ENCODE measurements at places on chromosomes 16 and 17.

DNA sequence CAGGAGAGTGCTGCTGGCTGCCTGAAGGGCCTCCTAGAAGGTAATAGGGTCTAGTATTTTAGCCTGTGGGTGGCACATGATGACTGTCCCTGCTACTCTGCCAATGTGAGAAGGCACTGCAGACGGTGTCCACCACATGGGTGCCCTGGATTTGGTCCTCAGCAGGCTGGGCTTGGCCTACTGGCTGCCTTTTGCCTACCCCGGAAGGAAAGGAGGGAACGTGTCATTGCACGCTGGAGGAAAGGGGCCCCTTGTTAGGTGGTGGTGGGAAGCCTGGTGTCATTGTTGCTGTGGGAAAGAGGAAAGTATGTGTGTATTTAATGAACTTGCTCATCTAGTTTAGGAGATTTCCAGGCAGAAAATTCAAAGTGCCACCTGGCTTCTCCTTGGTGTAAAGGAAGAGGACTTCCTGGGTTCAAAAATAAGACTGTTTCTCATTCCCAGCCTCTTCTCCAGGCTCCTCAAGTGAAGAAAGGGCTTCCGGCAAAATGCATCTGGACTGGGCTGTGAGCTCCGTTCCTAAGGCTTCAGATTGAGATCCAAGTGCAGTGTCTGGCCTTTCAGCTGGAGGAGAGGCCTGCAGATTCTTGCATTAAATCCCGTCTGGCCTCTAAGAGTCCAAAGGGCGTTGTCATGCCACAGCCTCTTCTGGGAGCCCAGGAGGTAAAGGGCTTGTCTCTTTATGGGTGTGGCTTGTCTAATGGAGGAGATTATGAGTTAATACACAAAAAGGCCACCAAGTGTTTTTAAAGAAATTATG, 55.1 kb downstream of the RPTOR start:
- DNase-seq: peak; percentile 8

DNA sequence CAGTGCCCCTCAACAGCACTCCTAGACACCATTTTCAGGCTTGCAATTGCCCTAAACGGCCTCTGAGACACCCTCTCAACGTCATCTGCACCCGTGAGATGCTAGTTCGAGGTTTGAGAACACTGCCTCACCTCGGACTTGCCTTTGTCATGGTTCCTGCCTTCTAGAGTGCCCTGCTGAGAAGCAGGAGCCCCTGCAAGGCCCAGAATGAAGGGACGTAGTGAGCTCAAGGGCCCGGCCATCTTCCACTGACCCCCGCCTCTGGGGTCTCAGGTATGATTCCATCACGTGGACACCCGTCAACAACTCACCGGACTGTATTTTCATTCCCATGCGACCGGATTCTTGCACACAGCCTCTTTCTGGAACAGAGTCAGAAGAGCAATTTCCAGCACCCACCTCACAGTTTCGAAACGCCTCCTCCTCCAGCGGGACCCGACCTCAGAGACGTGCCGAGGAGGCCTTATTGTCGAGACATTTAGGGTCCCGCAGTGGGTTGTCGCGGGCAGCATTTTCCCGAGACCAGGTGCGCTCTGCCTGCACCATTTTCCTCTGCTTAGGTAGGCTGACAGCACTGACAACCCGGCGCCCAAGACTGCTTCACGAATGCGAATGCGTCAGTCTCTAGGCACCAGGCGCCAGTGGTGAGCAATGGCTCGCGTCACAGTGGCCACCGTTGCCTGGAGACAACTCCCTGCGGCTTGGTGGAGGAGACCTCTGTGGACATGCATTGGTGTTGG, 999.9 kb downstream of the KCNJ18 start:
- DNase-seq: no peak

DNA sequence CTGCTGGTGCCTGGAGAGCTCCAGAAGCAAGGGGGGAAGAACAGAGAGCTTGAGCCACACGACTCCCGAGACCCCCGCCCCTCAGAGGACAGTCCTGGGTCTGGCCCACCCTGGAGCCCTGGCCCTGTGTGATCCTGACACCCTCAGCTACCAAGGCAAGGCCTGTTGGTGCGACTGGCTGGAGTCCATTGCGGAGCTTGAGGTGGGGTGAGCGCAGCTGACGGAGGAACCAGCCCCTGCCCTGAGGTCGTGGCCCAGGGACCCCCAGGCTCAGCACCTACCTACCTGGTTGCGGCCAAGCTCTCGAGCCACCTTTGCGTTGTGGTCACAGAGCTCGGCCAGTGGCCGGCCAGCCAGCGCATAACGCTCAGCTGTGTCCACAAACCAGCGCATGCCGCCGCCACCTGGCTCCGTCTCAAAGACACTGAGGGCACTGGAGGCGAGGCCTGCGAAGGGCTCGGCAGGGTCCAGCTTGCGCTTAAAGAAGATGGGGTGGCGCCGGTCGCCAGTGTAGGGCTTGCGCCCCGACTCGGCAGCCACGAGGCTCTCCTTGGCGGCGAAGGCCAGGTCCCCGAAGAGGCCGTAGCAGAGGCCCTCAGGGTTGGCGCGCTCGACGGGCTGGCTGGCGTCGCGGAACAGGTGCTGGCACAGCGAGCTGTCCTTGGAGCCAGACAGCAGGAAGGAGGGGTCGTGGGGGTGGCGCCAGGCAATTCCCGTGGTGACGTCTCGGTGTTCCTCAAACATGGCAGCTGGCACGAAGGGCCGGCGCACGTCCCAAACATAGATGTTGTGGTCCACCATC, 2.5 kb upstream of the JMJD8 start:
- no peak for DNase-seq

DNA sequence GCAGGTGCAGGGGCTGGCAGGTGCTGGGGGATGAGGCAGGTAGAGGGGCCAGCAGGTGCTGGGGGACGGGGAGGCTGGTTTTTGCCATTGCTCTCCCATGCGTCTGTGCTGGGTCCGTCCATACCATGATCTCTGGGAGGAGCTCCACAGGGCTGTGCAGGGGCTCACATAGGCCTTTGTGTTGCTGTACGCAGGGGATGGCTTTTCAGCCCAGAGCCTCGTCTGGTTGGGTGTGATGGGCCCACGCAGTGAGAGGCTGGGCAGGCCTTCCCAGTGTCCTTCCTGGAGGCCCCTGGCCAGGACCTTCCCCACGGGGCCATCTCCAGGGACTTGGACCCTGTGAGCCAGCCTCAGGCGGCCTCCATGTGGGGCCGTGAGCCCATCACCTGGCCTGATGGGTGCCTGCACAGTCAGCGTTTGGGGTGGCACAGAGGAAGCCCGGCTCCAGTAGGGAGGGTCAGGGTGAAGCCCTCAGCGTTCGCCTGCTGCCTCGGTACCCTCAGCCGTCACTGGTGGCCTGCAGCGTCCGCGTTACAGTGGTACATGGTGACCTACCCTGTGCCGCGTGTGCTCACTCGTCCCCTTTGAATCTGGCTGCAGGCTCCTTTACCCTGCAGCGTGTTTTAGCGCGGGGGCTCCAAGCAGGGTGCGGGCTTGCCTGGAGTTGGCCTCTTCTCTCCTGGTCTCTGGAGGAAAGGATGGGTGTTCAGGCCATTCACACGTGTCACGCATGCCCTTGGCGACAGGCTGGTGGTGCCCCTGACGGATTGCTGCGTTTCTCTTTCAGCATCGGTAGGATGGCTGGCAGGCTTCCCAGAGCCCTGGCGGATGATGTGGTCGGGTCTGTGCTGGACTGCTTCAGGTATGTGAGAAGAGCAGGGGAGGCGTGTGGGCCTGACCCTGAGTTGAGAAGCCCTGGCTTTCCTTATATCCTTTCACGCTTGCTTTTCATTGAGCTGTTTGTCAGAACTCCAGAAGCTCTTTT, 30.6 kb downstream of the ZNF750 start:
- no peak for DNase-seq

DNA sequence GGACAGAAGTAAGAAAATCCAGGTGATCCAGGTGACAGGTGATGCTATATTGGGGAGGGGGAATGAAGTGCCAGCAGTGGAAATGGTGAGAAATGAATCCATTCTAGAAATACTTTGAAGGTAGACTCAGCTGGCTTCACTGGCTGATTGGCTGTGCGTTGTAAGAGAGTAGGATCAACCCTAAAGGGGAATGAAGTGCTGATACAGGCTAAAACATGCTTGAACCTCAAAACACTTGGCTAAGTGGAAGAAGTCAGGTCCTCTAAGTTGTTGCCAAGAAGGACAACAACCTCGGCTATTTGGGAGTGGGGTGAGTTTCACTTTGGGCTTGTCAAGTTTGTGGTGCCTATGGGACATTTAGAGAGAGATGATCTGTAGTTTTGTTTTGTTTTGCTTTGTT, 24.1 kb upstream of the SCNN1B start:
- DNase-seq: no peak

- DNase-seq: peak; percentile 53
Observed at GRCh38 chr16:55499951-55500529, 8.8 kb upstream of the LPCAT2 start.

DNA sequence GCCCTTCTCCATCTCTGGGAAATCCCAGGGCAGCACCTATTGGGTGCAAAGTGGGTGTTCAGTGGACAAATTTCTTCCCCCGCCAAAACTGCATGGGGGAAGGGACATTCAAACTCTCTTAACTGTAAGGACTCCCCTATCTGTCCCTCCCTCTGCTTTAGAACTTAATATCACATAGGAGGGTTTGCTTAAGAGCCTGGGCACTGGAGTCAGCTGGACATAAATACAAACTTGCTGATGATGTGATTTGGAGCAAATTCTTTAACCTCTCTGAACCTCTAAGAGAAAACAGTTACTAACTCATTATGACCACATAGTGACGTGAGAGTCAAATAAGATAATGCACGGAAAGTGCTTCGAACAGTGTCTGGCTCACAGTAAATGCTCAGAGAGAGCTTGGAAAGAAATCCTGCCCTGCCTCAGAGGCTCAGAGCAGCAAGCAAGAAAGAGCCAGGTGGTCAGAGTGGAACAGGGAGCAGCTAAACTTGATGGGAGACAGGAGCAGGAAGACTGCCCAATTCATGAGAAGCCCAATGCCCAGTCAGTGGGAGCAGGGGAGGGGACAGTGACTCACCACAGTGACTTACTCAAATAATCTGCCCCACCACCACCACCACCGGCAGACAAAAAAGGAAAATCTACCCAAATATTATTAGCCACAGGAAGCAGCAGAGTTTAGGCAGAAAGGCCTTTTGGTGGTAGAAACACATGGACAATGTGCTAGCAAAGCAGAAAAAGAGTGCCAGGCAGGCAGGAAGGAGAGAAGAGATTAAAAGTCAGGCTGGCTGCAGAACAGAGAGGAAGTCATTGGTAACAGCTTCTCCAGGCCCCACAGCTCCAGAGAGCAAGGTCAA, 23.9 kb upstream of the CCL1 start:
- DNase-seq: peak; percentile 52

DNA sequence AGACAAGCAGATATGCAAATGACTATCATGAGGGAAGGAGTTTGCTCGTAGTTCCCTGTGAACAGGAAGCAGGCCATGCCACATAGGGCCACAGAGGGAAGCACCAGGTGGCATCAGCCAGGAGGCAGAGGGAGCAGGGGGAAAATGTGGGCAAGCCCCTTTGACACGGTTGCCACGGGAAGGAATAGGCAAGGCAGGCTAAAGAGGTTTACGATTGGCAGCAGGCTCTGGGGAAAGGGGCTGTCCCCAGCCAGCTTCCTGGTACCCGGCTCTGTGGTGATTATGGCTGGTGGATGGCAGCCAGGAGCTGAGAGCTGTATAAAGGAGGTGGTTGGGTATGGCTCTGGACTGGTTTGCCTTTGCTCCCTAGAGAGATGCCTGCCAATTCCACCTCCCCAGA, 848 bp downstream of the CES3 start:
- DNase-seq: no peak

DNA sequence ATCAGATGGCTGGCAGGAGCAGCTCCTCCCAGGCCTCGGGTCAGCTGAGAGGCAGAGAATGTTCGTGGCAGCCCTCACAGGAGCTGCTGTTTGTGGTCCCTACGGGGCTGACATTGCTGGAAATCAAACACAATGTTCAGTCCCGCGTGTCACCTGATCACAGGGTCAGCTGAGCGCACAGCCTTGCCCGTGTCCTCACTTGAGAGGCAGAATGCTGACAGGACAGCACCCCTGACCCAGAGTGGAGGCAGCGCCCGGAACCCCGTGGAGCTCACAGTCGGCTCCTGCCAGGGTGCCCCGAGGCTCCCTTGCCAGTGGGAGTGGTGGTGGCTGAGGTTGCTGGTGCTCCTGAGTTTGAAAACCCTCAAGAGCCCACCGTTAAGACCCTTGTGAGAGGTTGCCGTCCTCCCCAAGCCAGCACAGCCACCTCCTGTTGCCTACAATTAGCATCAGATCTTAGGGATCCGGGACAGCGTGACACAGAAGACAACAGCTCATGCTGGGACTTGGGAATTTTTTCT, 3.6 kb upstream of the CHMP6 start:
- no peak for DNase-seq

DNA sequence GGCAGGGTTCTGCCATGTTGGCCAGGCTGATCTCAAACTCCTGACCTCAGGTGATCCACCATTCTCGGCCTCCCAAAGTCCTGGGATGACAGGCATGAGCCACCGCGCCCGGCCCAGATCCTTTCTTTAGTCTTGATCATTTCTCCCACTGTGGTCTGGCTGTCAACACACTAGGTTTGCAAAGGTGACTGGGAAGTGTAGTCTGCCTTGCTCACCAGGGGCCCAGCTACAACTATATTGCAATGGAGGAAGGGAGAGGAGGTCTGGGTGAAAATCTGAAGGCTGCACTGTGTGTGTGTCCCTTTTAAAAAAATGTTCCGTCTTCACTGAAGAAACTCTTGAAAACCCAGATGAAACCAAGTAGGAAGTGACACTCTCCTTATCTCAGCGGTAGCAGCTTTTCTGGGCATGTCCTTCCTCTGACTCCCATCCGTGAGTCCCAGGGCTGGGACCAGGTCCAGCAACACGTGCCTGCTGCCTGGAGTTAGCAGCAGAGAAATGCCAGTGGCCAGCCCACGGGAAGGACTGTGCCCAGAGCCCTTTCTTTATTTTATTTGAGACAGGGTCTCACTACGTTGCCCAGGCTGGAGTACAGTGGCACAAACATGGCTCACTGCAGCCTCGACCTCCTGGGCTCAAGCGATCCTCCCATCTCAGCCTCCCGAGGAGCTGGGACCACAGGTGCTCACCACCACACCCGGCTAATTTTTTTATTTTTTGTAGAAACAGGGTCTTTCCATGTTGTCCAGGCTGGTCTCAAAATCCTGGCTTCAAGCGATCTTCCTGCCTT, 17.8 kb upstream of the KIF19 start:
- DNase-seq: peak; percentile 49
